ENCODE measurements at places on chromosomes 2 and 18.

- no peak for DNase-seq
These were observed 28.5 kb downstream of the GALNT14 start for GRCh38 chr2:31109633-31110192.

- DNase-seq: peak; percentile 37
These were observed 145.9 kb downstream of the CCDC74A start for GRCh38 chr2:131673400-131674173.

- DNase-seq: no peak
These were observed 52.6 kb upstream of the GALNT13 start for GRCh38 chr2:153819074-153819473.

DNA sequence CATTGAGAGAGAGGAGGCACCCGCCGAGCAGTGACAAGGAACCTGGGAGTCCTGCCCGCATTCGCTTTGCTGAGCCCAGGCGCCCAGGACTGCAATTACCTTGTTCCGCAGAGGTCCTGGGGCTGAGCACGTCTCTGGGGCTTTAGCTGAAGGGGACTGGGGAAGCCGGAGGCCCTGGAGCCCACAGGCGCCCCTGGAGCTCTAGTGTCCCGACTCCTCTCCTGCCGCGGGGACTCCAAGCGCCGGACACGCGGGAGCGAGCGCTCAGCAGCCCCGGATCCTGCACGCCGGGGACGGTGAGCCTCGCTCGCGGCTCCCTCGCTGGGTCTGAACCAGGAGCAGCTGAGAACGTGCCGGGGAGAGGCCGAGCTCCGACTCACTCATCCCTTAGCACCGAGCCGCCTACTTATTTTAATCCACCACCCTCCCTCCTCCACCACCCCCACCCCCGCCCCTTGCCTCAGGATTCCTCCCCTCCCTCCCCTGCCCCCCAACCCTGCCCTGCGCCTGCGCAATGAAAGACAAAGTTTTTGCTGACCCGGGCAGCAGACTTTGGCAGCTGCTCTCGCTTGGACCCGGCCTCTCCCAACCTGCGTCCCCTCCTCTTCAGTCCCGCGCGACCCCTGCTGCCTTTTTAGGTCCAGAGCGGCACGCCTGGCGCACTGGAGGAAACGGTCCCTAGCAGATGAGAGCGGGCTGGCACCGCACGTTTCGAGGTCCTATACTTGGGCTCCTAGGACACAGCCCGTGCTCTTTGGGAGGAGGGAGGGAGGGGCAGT, at the start of gene OSR1:
OSR1 (minus strand) TSS at position 382 of the 779 bp plus-strand sequence. CDS start 4,818 bp downstream, outside the sequence.
- DNase-seq: no peak

DNA sequence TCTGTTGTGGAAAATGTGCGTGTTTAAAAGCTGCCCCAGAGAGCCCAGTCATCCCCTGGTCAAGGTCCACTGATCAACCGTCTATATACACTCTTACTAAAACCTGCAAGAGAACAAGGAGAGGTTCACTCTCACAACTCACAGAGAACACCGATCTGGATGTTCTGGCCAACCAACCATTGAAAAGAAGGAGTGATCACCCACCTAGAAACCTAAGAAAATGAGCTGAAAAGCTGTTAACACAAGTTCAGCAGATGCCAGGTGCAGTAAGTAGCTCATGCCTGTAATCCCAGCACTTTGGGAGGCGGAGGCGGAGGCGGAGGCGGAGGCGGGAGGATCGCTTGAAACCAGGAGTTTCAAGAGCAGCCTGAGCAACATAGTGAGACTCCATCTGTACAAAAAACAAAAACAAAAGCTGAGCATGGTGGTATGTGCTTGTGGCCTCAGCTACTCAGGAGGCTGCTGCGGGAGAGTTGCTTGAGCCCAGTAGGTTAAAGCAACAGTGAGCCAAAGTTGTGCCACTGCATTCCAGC, 14.5 kb downstream of the ATG16L1 start:
- DNase-seq: no peak

GRCh38 chr2:136297312-136297711, 179.4 kb upstream of the CXCR4 start:
- DNase-seq: no peak

DNA sequence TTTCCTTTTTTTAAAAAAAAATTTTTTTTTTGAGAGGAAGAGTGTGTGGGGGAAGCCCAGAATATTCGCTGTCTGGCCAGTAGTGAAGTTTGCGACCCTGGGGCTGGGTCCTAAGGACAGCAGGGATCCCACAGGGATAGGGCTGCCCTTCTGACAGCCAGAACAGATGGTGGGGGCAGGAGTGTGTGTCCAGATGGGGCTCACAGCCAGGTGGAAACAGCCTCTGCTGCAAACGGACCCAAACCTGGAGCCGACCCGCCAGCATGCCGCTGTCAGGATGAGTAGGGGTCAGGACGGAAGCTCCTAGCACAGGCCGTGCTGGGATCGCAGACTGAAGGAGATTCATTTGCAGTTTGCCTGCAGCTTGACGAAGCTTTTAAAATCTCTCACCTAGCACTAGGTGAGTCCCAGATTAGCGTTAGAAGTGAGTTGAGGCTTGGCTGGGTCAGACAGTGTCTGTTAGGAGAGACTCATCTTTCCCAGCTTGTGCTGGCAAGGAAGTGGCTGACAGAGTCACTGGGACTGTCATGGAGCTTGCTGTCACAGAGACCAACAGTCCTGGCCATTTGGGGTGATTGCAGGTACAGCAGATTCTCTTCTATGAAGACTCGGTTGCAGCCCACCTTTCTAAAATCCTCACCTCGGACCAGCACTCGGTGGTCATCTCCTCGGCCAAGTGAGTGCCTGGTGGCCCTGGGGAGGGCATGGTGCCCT, 93.4 kb downstream of the DGKD start:
- DNase-seq: no peak

DNA sequence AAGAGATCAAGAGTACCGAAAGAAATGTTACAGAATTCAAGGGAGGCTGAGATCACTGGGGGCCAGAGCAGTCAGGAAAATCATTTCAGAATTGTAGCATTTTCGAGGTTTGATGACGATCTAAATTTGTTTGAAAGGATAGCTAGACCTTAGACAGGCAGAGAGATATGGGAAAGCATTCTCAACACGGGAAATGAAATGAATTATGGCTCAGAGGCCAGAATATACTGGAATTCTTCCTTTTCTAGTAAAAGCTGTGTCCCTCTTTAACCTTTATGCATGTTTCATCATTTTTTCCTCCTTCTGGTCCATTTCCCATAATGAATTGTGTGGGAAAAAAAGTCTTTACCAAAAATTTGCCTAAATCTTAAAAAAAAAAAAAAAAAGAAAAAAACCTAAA, 78.8 kb downstream of the NABP1 start:
- DNase-seq: no peak

DNA sequence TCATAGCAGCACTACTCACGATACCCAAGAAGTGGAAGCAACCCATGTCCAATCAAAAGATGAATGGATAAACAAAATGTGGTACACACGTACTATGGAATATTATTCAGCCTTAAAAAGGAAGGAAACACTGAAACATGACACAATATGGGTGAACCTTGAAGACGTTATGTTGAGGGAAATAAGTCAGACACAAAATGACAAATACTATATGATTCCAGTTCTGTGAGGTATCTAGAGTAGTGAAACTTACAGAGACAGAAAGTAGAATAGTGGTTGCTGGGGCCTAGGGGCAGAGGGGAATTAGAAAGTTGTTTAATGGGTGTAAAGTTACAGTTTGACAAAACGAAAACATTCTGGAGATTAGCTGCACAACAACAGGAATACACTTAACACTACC, 24.7 kb downstream of the TLK1 start:
- no peak for DNase-seq

- DNase-seq: no peak
These were observed 8.7 kb downstream of the PHOSPHO2 start for GRCh38 chr2:169702996-169703395.

DNA sequence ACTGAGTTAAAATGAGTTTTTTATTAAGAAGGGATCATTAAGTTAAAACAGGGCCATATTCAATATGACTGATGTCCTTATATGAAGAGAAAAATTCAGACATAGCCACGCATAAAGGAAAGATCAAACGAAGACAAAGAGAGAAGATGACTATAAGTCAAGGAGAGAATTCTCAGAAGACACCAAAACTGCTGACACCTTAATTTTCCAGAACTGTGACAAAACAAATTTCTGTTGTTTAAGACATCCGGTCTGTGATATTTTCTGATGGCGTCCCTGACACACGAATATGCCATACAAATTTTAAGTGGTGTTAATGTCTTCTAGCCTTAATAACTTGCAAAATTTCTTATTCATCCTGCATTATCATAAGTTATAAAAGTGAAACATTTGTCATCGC, 1325.2 kb upstream of the DDX18 start:
- no peak for DNase-seq

- no peak for DNase-seq
These were observed 13.7 kb upstream of the TTC39C start for GRCh38 chr18:24000613-24001490.

GRCh38 chr2:209331291-209331844, 92.5 kb upstream of the MAP2 start:
- no peak for DNase-seq

DNA sequence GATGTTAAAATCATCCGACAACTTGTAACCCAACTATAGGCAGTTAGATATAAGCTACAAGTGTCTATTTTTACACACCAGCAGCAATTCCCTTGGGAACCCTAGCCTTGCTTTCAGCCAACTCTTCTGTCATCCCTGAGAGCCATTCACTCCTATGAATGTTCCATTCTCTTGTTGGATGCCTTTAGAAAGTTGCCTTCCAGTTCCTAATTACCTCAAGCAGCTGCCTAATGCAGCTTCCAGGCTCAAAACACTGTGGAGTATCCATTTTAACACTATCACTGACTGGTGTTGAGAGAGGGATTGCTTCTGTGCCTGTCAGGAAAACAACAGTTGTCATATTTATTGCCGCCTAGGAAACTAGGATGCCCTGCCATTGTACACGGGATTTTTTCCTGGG, 402.0 kb upstream of the ACVR2A start:
- DNase-seq: no peak

DNA sequence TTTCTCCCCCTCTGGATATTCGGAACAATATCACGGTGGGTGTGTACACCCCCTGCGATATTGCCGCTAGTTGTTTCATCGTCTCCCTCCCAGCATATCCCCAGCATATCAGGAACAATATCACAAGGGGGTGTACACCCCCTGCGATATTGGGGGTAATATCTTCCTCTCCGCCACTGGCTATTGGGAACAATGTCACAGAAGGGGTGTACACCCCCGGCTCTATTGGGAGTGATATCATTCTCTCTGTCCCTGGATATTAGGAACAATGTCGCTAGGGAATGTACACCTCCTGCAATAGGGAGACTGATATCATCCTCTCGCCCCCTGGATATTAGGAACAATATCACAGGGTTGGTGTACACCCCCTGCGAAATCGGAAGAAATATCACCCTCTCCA, 1932.0 kb downstream of the SUCLG1 start:
- DNase-seq: no peak

DNA sequence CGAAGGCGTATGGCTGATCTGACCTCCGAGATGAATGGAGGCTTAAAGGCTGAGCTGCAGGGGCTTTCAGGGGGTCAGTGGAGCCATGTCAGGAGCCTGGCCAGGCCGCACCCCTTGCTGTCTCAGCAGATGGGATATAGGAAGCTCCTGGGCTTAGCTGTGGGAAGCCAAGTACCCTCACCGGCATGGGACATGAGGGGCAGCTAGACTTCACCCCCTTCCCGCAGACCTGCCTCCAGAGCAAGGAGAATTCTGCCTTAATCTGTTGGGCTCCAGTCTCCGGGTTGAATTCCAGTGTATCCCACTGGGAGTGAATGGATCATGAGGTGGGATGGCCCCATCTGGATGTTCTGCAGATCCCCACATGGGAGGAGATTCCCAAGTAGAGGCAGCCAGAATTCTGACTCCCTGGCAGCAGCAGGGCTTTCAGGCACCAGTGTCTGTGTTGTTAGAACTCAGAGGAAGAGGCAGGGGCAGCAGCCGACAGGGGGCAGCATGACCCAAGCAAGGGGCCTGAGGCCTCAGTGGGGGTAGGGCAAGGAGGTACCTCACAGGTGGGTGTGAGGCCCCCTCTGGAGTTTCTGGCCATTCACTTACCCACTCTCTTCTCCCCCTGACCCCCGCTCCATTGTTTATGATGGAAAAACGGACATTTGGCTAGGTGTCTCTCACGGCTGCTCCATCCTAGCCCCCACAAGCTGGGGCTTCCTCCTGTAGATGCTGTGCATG, 19.1 kb downstream of the CAPG start:
- DNase-seq: peak; percentile 65

- DNase-seq: no peak
These were observed 680.0 kb downstream of the EPHA4 start for GRCh38 chr2:220892018-220892634.

DNA sequence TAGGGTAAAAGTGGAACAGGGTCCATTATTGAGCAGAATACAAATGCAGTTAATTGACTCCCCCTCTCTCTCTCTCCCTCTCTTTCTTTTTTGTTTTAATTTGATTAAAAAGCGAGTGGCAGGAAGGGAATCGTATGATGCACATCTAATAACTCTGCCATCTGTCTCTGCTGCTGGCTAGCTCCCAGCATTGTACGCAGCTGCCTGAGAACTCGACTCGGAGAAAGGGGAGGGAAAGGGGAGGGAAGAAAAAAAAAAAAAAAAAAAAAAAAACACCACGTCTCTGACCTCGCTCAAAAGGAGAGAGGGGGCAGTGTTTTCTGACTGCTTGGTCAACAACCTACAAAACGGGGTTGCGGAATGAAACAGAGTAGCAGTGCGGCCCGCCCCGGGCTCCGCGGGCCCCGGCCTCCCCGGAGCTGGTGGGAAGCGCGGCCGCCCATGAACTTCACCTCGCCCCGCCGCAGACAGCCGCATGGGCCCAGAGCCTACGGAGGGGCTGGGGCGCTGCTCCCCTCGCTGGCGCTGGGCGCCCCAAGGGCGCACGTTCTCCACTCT, 265.7 kb downstream of the TCF4 start:
- no peak for DNase-seq

DNA sequence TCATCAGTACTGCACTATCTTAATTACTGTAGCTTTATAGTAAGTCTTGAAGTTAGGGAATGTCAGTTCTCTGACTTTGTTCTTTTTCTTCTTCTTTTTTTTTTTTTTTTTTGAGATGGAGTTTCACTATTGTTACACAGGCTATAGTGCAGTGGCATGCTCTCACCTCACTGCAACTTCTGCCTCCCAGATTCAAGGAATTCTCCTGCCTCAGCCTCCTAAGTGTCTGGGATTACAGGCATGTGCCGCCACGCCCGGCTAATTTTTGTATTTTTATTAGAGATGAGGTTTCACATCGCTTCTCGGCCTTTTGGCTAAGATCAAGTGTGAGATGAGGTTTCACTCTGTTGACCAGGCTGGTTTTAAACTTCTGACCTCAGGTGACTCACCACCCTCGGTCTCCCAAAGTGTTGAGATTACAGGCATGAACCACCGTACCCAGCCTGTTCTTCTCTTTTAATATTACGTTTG, 41.9 kb upstream of the TANC1 start:
- no peak for DNase-seq

GRCh38 chr2:174516501-174517378, 29.9 kb upstream of the GPR155 start:
- no peak for DNase-seq

Data from naive thymus-derived CD8-positive, alpha-beta T cell (primary cell).